Cardiac septum (tissue), 1 donor: ENCODE measurements at places on chromosomes 2 and 18.

GRCh38 chr2:30465171-30465545 lies 18.1 kb downstream of the LCLAT1 start:
- DNase-seq: no peak

GRCh38 chr2:237500681-237501424 lies 13.8 kb downstream of the MLPH start:
- peak; percentile 69 for DNase-seq

GRCh38 chr2:218293715-218294429 lies 1.6 kb upstream of the TMBIM1 start:
- DNase-seq: no peak

- DNase-seq: no peak
Observed at GRCh38 chr2:26886736-26887135, 38.8 kb downstream of the DPYSL5 start.

- no peak for DNase-seq
Observed at GRCh38 chr2:30371028-30371689, 75.9 kb upstream of the LCLAT1 start.

- DNase-seq: no peak
Observed at GRCh38 chr18:72086421-72086820, 457.7 kb downstream of the CBLN2 start.

DNA sequence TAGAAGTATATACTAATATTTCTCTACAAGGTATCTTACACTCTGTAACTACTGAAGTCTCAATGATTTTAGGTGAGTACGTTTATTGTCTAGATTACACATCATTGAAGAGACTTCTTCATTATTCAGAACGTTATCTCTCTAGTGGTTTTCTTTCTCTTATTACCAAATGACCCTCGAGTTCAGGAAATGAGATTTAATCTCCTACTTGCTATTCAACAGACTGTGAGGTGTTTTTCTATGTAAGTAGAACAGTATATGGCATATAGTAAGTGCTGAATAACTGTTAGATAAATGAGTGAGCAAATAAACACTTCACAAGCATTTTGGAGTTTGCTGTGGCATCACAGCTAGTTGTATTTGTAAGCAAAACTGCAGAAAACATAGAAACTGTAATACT lies 947.2 kb upstream of the SLC39A10 start:
- no peak for DNase-seq

GRCh38 chr2:201621293-201621999 lies 21.9 kb downstream of the TMEM237 start:
- DNase-seq: no peak

GRCh38 chr2:12014088-12014960 lies 267.9 kb downstream of the LPIN1 start:
- DNase-seq: no peak

GRCh38 chr2:236827997-236828396 lies 257.7 kb upstream of the COPS8 start:
- no peak for DNase-seq

DNA sequence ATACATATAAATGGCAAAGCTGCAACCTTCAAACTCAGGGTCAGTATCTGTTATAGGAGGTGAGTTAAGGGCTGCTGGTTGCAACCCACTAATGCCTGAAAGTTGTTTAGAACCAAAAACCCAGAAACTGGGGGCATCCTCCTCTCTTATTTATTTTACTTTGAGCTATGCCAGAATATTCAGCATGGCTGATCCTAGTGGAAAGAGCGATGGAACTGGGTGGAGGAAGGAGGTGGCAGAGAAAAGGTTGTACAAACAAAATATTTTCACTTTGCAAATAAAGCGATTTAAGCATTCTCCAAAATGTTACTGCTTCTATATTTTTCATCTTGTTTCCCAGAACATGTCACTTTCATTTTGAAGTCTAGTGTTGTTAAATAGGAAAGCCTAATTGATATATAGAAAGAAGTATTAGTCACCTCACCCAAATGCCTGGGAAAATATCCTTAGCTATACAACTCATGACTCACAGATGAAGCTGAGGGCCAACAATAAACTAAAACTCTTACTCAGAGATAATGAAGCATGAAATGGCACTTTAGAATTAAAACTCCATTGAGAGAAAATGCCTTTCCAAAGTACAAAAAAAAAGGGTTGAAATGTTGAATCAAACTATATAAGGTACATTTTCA lies 251.4 kb upstream of the UBE2E3 start:
- DNase-seq: no peak

DNA sequence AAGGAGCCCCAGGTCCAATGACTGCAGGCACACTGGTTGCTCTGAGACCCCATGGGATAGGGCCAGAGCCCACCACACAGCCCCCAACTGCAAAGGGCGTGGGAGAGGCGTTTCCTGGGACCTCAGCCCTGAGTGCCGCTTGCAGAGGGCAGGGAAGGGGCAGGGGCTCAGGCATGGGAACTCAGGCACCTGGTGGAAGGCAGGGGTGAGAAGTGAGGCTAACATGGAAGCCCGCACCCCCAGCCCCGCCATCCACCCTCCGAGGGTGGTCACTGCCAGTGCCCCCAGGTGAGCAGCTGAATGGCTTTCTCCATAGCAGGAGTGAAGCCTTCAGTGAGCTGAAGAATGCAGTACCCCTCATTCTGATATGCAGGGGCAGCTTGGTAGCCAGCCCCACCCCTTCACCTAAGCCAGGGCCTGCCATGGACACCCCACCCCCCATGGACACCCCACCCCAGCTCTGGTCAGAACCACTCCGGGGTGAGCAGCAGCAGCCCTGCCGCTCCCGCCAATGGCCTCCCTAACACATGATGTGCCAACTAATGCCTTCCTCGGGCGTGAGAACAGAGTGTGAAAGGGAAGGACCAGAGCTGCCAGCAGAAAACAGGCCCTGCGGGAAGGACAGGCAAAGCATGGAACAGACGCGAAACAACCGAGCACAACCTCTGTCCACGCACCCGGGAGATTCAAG lies 6.6 kb downstream of the KIF1A start:
- DNase-seq: no peak

GRCh38 chr18:48123324-48123723 lies 192.9 kb upstream of the SMAD2 start:
- no peak for DNase-seq

- DNase-seq: no peak
Observed at GRCh38 chr18:770583-770961, 41.5 kb downstream of the YES1 start.

GRCh38 chr2:224142397-224143312 lies 103.6 kb upstream of the SERPINE2 start:
- DNase-seq: no peak

DNA sequence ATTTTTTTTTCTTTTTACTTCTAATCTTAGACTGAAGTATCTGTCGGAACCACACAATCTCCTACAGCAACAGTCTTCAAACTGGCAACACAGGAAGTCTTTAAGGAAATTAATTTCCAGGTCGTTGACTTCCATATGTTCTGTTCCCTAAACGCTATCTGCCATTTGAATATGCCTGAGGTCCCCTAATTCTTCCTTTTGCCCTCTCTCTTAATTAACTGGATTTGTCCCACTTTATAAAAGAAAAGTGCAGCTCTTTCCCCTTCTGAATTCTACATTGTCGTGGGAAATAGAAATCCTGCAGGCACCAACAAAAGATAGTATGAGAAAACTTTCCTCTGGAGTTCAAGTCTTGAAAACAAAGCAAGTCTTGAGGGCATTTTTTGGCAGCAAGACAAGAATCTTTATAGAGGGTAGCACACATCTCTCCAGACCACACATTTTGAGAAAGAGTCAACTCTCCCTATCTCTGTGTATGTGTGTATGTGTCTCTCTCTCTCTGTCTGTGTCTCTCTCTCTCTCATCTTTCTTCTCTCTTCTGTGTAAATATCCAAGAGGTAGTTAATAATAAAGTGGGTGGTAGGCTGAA lies 879.8 kb downstream of the SOCS6 start:
- no peak for DNase-seq

GRCh38 chr2:36290306-36290856 lies 65.2 kb upstream of the CRIM1 start:
- no peak for DNase-seq

GRCh38 chr2:120577721-120578295 lies 157.9 kb upstream of the GLI2 start:
- no peak for DNase-seq

DNA sequence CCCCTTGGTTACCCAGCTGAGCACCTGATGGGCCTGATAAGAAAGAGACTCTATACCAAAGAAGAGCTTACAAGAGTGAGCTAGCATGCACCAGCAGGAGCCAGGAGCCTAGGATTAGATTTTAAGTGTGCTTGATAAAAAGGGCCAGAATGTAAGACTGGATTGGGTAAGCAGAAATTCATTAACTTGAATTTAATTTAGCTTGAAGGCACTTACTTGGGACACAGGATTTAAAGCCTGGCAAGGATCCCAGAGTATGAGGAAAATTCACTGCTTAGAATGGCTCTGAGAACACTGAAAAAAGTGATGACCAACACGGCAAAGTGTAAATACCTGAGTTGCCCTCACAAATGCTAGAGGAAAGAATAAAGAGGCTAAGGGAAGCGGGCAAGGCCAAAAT lies 91.3 kb upstream of the RBBP8 start:
- no peak for DNase-seq
